ENCODE measurements at places on chromosomes 12 and 14.

GRCh38 chr12:62517887-62518286 is 51.3 kb downstream of the MON2 start:
- DNase-seq, result no peak

- no peak for DNase-seq
Observed at GRCh38 chr12:88248606-88249005, 106.5 kb downstream of the TMTC3 start.

DNA sequence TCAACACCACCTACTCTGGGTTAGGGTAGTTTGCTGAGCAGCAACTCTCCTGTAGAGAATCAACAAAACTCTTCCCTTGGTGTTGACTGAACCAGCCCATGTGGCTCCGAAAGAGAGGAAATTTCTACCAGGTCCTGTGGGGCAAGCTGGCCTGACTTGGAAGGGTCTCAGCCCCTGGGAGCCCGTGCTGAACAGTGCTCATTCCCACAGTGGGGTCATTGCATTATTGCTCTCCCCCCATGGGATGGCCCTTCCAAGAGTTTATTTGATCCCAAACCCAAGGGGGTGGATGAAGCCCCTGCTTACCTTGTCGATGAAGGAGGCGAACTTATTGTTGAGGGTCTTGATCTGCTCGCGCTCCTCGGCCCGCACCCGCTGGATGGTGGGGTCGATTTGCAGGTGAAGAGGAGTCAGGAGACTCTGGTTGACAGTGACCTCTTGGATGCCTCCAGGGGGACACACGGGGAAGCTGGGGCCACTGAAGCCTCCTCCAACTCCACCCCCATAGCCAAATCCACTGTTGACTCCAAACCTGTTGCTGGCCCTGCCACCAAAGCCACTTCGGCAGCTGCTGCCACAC is 580 bp downstream of the KRT75 start:
- DNase-seq, result no peak

GRCh38 chr12:26113181-26113654 is 11.6 kb downstream of the BHLHE41 start:
- no peak for DNase-seq

DNA sequence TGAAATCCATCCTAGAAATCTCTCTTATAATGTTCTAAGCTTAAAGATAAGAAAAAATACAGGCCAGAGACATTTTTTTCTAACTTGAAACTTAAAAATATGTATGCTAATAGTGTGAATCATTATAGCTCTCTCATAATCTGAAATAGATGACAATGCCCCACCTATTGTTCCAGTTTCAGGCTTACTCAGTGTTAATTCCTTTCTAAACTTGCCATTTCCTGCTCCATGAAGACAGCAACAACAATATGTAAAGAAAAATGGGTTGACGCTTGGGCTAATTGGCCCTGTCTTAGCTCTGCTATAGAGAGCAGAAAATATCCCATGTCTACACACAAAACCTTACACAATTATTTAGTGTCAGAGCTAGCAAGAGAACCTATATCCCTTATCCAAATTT is 37.1 kb downstream of the LMO3 start:
- DNase-seq, result no peak

- no peak for DNase-seq
Observed at GRCh38 chr12:76568888-76569551, 9.4 kb upstream of the OSBPL8 start.

- DNase-seq, result no peak
Observed at GRCh38 chr12:81758421-81759189, 545 bp downstream of the PPFIA2 start.

DNA sequence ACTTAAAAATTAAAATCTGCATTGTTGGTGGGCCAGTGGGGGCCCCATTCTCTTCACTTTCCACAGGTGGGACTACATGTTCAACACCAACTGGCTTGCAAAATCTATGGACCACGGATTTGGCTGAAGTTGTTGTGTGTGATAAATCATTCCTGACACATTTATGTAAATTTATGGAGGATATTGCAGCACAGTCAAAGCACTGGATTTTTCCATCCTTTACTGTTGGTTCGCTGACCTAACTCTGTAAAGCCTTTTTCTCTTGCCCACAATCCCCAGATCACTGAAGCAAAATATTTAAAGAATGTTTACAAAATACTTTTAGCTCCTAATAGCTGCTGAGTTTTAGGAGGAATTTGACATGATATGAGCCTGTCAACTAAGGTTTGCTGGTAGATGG is 219.7 kb upstream of the PRICKLE1 start:
- no peak for DNase-seq
